Mammary microvascular endothelial cell (primary cell): ENCODE measurements at places on chromosomes 2 and 18. TPM values are rescaled to one million over a fixed set of nuclear protein-coding genes. Genes with fewer than 3 reads are reported as not detected.

TPGS2 gene
- 242 and 266 TPM in 2 replicates for total RNA-seq

GRHL1 gene
- 0.73 and 0.94 TPM in 2 replicates for total RNA-seq

INPP5D gene
- 15.8 and 17.5 TPM in 2 replicates for total RNA-seq

OTOS gene
- total RNA-seq: not detected in 2 replicates

UBXN4 gene
- 40.2 and 51.4 TPM in 2 replicates for total RNA-seq

MSH6 gene
- total RNA-seq: 33.3 and 38.4 TPM in 2 replicates

OXER1 gene
- total RNA-seq: not detected in 2 replicates
